ENCODE measurements at places on chromosomes 3 and 15.
A peak's percentile ranks its signal among the peaks of the same experiment; 100 is the strongest.

DNA sequence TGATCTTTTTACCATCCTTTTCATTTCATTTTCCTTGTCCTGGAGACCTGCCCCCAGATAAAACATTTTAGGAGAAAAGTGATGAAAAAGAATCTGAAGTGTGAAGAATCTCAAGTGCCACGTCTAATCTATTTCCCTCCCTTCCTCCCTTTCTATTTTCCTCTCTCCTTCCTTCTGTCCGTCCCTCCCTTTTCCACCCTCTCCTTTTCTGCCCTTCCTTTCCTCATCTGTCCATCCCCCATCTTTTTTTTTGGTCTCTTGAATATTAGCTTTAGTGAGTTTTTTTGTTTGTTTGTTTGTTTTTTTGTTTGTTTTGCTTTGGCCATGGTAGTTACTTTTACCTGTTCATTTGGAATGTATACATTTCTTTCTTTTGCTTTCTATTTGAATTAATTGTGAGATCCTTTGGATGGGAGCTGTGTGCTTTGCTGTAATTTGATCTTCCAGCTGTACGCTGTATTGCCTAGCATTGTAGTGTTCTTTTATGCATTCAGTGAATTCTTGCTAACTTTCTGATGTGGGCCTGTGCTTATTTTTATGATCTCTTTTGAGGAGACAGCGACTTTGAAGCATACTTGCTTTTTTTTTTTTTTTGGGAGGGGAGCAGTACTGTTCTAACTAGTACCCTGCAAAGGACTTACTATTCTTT, 19.2 kb downstream of the CDIN1 start:
- no peak for DNase-seq

- peak; percentile 74 for DNase-seq
Observed at GRCh38 chr3:1962396-1963088, 136.1 kb upstream of the CNTN4 start.

GRCh38 chr15:78950902-78951840, 6.3 kb upstream of the CTSH start:
- DNase-seq = no peak

GRCh38 chr15:100220058-100220768, 121.6 kb downstream of the ADAMTS17 start:
- DNase-seq = no peak

Data from NCI-H1930 (cell line).